ENCODE measurements at places on chromosomes 1 and 21.

DNA sequence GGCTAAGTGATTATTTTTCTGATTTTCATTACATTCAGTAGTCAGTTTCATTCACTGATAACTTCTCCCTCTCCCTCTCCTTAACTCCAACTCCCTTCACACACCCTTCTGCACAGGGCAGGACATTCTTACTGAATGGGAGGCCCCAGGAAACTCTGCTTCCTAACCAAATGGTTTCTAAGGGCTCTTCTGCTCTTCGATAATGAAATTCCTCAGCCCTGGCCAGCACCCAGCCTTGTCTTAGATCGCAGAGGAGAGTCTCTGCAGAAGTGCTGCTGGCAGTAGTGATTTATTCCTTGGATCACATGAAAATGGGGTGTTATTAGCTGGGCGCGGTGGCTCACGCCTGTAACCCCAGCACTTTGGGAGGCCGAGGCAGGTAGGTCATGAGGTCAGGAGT, 16.4 kb downstream of the PLEKHM2 start:
- DNase-seq, result no peak

DNA sequence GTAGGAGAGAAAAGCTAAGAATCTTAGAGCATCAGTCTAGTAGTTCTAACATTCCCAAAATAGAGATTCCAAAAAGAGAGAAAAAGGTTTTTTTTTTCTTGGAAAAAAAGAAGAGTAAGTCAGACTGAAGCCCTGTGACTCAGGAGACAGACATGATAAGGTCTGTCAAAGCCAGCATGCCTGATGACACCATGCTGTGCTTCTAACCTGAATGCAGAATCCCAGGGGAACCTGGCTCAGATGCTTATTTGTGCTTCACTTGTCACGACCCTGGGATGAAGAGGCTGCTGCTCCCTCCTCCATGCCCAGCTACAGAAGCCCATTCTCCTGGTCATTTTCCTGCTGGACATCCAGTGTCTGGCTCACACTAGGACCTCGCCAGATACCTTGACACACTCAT, 44.3 kb downstream of the ERICH3 start:
- DNase-seq, result no peak

GRCh38 chr1:17350083-17350482, 21.9 kb upstream of the PADI6 start:
- DNase-seq, result no peak

- DNase-seq, result no peak
These were observed 56.0 kb upstream of the TRAPPC10 start for GRCh38 chr21:43956019-43956669.

- DNase-seq, result no peak
These were observed 62.9 kb downstream of the PPP1R12B start for GRCh38 chr1:202411422-202411821.

DNA sequence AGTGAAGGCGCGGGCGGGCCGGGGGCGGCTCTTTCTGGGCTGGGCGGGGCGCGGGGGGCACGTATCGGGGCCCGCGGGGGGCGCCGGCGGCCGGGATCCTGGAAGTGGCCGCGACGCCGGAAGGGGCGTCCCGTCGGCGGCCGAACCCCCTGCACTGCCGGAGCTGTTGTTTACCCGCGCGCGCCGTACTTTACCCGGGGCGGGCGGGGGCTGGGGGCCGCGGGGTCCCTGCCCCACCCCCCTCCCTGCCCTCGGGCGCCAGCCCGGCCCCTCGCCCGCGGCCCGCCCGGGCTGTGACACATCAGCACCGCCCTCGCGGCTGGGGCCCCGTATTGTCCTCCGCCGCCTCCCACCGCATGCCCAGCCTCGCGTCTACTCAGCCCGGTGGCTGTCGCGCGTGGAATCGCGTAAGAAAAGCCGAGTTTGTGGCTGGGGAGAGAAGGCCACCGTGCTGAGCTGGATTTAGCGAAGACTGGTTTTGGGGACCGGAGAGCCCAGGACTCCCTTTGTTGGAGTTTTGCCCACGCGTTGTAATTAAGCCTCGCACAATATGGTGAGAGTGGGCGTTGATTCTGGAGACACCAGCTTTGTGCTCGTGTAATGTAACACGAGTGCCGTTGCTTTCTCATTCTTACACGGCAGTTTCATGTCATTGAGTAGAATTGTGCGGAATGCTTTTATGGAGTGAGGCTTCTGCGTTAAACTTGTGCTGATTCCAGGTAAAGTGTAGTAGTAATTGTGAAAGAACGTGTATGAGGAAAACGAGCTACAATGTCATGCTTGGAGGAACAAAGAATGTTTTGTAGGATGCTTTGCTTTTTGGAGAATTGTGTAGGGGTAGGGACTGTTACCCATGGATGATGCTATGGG, 559 bp downstream of the BACH1 start:
- DNase-seq, result no peak

- DNase-seq, result no peak
These were observed 60.6 kb downstream of the NAV1 start for GRCh38 chr1:201599548-201599947.

- no peak for DNase-seq
These were observed 176.8 kb upstream of the PTBP2 start for GRCh38 chr1:96544831-96545221.

DNA sequence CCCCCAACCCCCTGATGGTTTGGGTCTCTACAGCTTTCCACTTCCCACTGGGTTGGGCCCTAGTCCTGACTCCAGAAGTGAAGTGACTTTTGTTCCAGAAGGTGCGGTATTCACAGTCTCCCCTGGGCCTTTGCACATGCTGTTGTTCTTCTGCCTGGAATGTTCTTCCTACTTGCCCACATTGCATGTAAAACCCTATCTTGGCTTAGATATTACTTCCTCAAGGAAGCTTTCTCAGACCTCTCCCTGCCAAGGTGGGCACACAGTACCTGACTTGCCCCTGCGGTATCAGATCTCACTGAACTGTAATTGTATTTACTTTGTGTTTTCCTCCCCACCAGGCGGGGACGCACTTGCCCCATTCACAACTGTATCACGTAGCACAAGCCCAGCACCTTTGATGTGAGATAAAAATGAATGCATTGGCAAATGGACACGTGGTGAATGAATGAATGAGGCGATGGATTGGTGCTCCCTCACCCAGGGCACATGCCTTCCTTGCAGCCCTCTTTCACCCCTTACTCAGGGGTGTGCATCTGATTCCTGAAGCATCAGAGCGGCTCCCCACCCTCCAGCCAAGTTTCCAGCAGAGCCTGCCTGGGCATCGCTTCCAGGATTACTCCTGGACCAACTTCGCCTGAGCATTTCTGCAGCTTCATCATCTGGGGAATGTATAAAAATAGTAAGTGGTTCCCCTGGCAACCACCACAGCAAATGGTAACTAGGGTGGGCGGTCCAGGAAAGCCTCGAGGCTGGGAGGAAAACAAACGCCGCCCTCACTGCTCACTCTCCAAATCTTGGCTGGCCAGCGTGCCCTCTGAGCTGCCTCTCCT, 19.8 kb downstream of the NENF start:
- DNase-seq, result no peak

DNA sequence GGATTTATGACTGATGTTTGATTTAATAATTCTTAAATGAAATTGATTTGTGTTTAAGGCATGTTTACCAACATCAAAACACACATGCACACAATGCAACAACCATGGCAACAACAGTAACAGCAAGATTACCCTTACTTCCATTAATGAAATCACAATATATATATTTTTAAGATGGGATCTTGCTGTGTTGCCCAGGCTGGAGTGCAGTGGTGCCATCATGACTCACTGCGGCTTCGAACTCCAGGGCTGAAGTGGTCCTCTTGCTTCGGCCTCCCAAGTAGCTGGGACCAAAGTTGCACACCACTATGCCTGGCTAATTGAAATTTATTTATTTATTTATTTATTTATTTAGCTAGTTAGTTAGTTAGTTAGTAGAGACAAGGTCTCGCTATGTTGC, 27.7 kb downstream of the NEK7 start:
- no peak for DNase-seq

- DNase-seq, result no peak
These were observed 11.9 kb downstream of the WASF2 start for GRCh38 chr1:27478098-27478497.

All from COLO829 (cell line).